ENCODE measurements at places on chromosomes 3 and 15.

DNA sequence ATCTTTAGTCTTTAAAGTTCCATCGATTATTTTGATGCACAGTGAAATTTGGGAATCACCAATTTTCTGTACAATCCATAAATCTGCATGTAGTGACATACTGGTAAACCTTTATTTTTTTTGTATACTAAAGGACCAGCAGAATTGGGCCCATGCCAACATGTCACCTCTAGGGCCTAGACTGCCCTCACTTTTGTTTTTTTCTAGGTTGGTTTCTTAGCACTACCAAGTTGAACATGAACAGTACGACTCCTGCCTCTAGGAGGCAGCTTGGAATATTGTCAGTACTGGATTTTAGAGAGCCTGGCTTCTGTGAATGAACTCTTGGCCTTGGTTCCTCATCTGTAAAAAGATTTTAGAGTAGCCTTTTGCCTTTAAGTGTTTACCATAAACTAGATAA is 32.3 kb downstream of the NKIRAS1 start:
- no peak for DNase-seq

DNA sequence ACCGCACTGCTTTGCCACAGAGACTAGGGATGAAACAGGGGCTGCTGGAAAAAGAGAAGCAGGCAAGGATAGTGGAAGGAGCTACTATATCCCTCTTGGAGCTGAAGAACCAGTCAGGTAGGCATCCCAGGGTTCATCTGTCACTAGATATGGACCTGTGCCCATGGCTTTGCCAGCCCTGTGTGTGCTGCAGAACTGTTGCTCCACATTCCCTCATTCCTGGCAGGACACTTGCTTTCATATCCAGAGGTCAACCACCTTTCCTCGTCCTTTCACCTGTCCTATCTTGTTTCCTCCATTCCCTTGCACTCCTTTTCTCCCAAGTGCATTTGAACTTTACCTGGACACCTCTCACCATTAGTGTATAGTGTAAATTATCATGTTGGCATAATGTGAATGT is 12.0 kb downstream of the SNRK start:
- no peak for DNase-seq

- DNase-seq, result no peak
Measured at GRCh38 chr15:60839510-60840211, 360.7 kb upstream of the ICE2 start.

DNA sequence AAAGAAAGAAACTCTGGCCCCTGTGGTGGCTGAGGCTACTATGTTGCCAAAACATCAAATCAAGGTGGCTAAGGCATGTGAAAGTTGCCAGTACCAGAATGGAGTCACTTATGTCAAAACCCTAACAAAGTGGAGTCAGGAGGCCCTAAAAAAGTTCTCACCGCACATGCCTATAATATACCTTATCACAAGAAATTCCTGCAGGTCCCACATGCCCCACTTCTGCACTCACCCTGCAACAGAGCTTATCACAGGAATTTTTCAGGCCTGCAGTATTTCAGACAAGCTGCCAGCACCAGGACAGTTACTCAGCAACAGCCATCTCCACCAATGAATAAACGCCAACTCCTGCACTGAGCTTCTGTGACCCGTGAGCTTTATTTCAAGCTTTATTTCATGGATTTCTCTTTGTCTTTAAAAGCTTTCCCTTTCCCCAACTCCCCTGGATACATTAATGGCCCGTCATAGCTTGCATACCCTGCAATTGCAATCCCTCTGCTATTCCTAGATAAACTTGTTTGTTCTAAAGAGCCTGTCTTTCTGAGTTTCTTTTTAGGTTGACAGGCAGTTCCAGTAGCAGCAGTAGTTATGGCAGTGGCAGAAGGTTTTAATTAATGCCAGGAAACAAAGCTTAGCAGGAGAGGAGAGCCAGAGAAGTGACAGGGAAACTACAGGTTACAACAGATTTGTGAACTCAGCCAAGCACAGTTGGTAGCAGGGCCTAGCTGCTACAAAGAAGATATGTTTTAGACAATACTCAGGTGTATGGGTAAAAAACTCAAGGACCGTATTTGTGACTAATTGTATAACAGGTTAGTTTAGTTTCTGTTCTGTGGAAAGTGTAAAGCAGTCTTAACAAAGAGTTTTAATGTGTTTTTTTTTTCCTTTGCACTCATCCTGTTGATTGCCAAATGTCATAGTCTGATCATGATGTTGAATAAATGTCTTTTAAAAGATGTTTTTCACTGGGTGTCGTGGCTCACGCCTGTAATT is 15.9 kb upstream of the TMEM42 start:
- DNase-seq, result no peak

DNA sequence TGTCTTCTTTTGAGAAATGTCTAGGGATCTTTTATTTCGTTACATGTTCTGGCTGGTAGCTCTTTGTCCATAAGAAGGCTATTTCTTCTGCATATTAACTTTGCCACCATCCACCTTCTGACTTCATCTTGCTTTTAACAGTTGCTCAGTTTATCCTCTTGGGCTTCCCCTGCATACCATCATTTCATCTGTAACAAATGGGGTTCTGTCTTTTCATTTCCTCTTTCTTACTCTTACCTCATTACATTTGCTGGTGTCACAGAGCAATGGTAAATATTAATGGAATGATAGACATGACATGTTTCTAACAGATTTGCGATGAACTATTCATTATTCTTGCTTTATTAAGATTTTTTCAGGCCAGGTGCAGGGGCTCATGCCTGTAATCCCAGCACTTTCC is 62.4 kb downstream of the GASK1A start:
- DNase-seq, result no peak

DNA sequence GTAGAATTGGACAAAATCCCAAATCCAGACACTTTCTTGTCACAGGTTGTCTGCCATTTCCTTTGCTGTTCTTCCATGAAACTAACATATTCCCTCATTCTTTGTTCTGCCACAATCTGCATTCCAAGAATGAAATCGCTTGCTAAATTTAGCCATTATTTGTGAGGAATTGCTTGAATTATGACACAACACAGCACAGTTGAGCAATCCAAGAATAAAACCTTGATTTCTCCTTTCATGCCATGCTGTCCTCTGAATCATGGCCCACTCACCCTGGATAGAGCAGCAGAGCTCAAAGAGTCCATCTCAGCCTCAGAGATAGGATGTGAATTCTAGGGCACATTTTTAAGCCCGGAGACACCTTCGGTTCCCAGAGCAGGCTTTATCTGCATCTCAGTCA is 35.2 kb upstream of the GREM1 start:
- DNase-seq, result no peak

- no peak for DNase-seq
Measured at GRCh38 chr3:122797291-122797690, 2.4 kb downstream of the SLC49A4 start.

GRCh38 chr15:56469483-56469882 is 4.5 kb upstream of the MNS1 start:
- DNase-seq, result no peak

GRCh38 chr3:59235634-59236012 is 185.8 kb upstream of the CFAP20DC start:
- no peak for DNase-seq

- no peak for DNase-seq
Measured at GRCh38 chr3:178568155-178568731, 32.0 kb downstream of the KCNMB2 start.

GRCh38 chr3:112855883-112856282 is 9.2 kb upstream of the CD200R1L start:
- DNase-seq, result no peak

GRCh38 chr3:9876991-9877390 is 3.1 kb downstream of the CIDEC start:
- no peak for DNase-seq

- DNase-seq, result no peak
Measured at GRCh38 chr15:88736204-88736603, 67.0 kb upstream of the ACAN start.

- DNase-seq, result no peak
Measured at GRCh38 chr3:128201158-128201755, 48.0 kb downstream of the EEFSEC start.

- DNase-seq, result no peak
Measured at GRCh38 chr3:14543446-14543845, 3.3 kb upstream of the GRIP2 start.
